Activated T-cell treated with anti-CD3 and anti-CD28 coated beads for 4 hours (primary cell): ENCODE measurements at places on chromosomes 4 and X.

GRCh38 chr4:102007959-102008425, 217.5 kb downstream of the BANK1 start:
- no peak for DNase-seq

- DNase-seq, result no peak
These were observed 151.4 kb upstream of the USP9X start for GRCh38 chrX:40933706-40934425.

DNA sequence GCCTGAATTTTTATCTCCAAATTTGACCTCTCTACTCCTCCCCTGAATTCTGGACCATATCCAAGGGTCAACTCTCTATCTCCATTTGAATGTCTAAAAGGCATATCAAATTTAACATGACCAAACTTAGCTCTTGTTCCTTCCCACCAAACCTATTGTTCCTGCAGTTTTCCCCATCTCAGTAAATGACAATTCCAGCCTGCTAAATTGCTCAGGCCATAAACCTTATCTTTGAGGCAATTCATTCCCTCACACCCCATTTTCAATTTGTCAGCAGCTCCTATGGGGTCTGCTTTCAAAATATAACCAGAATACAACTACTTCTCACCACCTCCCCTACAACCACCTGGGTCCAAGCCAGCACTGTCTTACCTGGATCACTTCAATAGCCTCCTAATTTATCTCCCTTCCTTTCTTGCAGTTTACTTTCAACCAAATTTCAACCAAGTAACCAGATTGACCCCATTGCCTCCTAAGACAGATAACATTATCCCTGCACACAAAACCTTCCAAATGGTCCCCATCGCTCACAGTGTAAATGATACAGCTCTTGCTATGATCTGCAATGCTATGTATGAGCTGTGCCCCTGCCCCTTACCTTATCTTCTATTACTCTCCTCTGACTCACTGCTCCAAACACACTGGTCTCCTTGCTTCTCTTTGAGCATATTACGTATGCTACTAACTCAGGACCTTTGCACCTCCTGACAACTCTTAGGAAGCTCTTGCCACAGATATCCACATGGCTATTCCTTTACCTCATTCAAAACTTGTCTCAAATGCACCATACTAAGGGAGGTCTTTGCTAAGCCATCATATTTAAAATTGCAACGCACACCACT, 66.0 kb downstream of the CAMK2D start:
- DNase-seq, result no peak

- no peak for DNase-seq
These were observed 32.7 kb upstream of the WFS1 start for GRCh38 chr4:6236816-6237390.
